Frontal cortex (tissue), 4 donors: ENCODE measurements at places on chromosomes 3 and 15.

- no peak for DNase-seq
These were observed 71.0 kb downstream of the TCF12 start for GRCh38 chr15:56989411-56989924.

- no peak for DNase-seq
These were observed 57.5 kb upstream of the MEF2A start for GRCh38 chr15:99508311-99508645.

DNA sequence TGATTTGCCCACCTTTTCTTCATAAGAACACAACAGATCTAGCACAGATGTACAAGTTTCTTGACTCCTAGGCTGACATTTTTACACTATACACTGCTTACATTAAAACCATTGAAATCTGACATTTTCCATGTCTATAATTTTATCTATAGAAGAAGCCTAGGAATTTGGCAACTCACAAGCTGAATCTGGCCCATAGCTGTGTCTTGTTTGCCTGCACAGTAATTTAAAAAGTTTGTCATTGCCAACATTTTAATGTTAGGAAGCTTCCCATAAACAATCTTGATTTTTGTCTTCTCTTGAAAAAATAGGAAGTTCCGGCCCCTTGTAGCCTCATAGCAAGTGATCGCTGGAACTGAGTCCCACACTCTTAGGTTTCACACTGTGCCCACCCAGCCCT lies 394.6 kb upstream of the AZI2 start:
- no peak for DNase-seq

- DNase-seq: no peak
These were observed 413.7 kb upstream of the TBL1XR1 start for GRCh38 chr3:177610686-177611633.
